AG08396 (cell line): ENCODE measurements at places on chromosomes 12 and 14.

GRCh38 chr14:36424478-36425102 lies 95.4 kb downstream of the NKX2-1 start:
- DNase-seq: no peak

- no peak for DNase-seq
These were observed 8.3 kb downstream of the FICD start for GRCh38 chr12:108523365-108523764.

GRCh38 chr12:71780237-71780822 lies 25.7 kb downstream of the RAB21 start:
- DNase-seq: peak; percentile 29

DNA sequence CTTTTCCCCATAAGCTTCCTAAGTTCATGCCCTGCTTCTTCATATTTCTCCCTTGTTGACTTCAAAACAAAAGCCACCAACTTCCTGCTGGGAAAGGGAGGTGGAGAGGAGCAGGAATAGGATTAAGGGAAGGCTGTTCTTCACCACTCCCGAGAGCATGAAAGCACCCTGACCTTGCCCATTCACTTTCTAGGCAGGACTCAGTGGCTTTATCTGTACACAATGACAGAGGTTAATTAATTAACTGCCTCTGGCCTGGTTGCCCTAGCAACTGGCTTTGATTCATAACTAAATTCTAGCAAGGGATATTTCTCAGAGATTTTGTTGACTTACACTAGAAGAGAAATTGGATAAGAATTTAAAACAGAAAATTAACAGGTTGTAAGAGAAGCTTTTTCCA lies 396.8 kb downstream of the RPS29 start:
- no peak for DNase-seq

GRCh38 chr14:55160989-55161388 lies 30.4 kb downstream of the DLGAP5 start:
- DNase-seq: no peak
